Activated B cell treated with CpG ODN at 0.5 μM for 24 hours (primary cell): ENCODE measurements at places on chromosomes 4 and X. TPM values are rescaled to one million over a fixed set of nuclear protein-coding genes. Genes with fewer than 3 reads are reported as not detected.

DNA sequence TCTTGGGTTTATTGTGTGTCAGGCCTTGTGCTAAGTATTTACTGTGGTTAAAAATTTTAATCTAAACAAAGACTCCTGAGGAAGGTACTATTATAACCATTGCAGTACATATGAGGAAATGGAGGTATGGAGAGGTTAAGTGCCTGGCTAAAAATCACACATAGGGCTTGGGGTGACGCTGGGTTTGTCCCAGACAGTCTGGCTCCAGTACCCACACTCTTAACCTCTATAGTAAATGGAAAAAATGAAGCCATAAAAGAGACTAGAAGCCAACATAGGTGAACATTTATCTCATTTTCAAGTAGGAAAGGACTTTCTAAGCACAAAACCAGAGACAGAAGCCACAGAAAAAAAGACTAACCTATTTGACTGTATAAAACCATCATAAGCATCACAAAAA is 1.9 kb downstream of the FOXP3 start:
- H3K4me1 ChIP-seq = peaks cover 15% of the 10 kb centered on the region
- DNase-seq = no peak
- H3K27me3 ChIP-seq = no peaks in the 10 kb centered on the region
- no peaks in the 10 kb centered on the region for H3K36me3 ChIP-seq
- H3K4me3 ChIP-seq = no peak overlapping the region

Gene FOXR2
- total RNA-seq = not detected in 2 replicates

Gene TMPRSS11D
- not detected in 2 replicates for total RNA-seq

DNA sequence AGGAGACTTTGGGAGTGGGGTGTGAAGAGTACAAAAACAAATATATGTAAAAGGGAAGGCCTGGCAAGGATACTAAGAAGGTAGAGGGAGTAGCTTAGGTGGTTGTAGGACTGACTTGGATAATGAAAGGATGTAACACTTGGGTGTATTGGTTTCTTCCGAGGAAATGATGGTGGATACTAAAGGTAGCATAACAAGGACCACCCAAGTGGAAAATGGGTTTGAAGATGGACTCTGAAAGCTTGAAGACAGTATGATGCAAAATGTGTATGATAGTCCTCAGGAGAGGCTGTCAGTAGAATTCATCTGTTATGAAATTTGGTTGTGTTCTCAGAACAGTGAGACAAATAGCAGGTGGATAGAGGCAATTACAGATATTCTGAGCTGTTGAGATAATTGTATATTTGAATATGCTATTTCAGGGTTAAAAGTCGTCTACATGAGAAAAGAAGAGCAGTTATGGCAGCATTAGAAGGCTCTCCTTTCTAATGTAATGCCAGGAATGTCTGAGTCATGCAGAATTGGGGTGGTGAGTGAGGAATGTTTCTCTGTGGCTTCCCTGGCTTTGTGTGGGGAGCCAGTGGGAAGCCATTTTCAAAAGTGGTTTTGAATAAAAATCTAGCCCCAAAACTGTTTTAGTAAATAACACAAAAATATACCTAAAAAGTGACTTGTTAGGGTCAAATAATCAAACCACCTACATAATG is 75.6 kb downstream of the FHIP1A start:
- DNase-seq = no peak
- peaks cover 2% of the 10 kb centered on the region for H3K27me3 ChIP-seq
- H3K36me3 ChIP-seq = no peaks in the 10 kb centered on the region
- no peaks in the 10 kb centered on the region for H3K4me1 ChIP-seq
- H3K27ac ChIP-seq = no peak overlapping the region
- no peak overlapping the region for H3K4me3 ChIP-seq

DNA sequence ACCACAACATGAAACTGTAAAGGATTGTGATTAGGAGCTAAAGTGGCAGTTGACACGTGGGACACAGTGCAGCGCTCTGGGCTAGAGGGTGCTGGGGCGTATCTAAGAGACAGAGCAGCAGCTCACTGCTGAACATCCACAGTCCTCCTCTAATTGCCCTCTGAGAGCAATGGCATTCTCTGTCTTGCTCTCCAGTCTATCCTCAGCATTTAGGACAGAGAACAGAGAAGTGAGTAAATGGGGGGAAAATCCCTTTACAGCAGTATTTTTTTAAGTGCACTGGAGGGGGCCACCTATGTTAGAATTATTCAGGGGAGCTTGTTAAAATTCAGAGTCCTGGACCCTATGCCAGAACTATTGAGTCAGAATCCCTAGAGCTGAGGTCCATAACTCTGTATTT is 4.2 kb upstream of the TMEM154 start:
- peak overlapping the region; percentile 68 for H3K27ac ChIP-seq
- no peak overlapping the region for H3K4me3 ChIP-seq
- H3K4me1 ChIP-seq = peaks cover 47% of the 10 kb centered on the region
- no peak for DNase-seq
- H3K27me3 ChIP-seq = no peaks in the 10 kb centered on the region

DNA sequence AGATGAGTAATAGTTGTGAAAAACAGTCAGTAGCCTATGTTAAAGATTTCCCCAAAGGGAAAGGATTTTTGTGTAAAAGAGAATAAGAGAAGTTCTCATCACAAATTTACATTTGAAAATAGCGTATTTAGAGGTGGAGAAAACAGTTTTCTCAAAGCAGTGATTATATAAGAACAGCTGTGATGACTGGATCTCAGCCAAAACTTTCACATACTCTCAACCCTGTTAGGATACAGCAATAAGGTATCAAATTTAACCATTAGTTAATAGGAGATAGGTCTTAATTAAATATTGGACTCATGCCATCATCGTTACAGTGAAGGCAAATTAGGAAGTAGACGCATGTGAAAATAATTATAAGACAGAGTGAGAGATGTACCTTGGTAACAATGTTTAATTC is 622.7 kb downstream of the PCDH18 start:
- H3K27ac ChIP-seq = no peak overlapping the region
- no peak overlapping the region for H3K4me3 ChIP-seq
- no peak for DNase-seq
- H3K4me1 ChIP-seq = no peaks in the 10 kb centered on the region
- no peaks in the 10 kb centered on the region for H3K36me3 ChIP-seq

GRCh38 chr4:3867403-3868100 is 101.4 kb downstream of the ADRA2C start:
- no peak overlapping the region for H3K27ac ChIP-seq
- no peaks in the 10 kb centered on the region for H3K36me3 ChIP-seq
- H3K4me1 ChIP-seq = peaks cover 11% of the 10 kb centered on the region
- no peak for DNase-seq
- H3K27me3 ChIP-seq = peaks cover 41% of the 10 kb centered on the region
- no peak overlapping the region for H3K4me3 ChIP-seq

DNA sequence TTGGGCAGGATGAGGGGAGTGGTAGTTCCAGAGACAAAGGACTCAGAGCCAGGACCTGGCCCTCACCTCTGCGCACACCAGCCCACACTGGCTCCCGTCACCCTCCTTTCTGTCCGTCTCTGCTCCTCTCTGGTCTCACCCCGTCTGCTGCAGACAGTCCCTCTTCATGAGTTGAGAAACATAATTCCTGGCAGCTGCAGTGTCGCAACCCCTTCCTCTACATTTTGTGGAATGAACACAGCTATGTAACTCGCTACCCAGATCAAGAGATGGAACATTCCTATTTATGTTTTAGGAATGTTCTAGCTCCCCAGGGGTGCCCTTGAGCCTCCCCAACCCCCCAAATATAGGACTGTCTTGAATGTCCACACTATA is 59.3 kb downstream of the SHROOM2 start:
- no peaks in the 10 kb centered on the region for H3K4me1 ChIP-seq
- no peak for DNase-seq
- H3K4me3 ChIP-seq = no peak overlapping the region

Gene AWAT2
- total RNA-seq = not detected in 2 replicates

DNA sequence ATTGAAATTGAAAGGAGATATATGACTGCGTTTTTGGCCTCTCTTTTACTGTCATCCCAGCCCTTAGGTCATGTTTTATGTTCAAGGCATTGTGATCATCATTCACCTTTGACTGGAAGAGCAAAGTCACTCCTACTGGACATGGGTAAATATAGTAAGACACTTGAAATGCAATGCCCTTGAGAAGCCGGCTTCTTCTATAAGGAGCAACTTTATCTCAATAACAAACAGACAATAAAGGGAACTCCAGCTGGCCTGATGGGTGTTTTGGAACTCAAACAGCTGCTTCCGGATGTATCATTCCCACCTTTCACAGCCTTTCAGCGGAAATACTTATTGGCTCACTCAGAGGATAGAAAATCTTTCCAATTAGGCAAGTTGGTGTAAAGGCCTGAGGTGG is 65.1 kb upstream of the C4orf54 start:
- H3K4me1 ChIP-seq = no peaks in the 10 kb centered on the region
- DNase-seq = no peak
- no peaks in the 10 kb centered on the region for H3K36me3 ChIP-seq
- H3K4me3 ChIP-seq = no peak overlapping the region
- peaks cover 6% of the 10 kb centered on the region for H3K27me3 ChIP-seq

Gene DNAAF6
- total RNA-seq = not detected in 2 replicates

GRCh38 chr4:137032222-137032621 is 500.1 kb downstream of the PCDH18 start:
- no peak overlapping the region for H3K27ac ChIP-seq
- no peaks in the 10 kb centered on the region for H3K4me1 ChIP-seq
- no peak overlapping the region for H3K4me3 ChIP-seq

Gene NALF2
- 0.04 TPM in 1 of 2 replicates, not detected in the other for total RNA-seq

GRCh38 chrX:139826065-139827044 is 106.5 kb downstream of the ATP11C start:
- no peak overlapping the region for H3K4me3 ChIP-seq
- H3K4me1 ChIP-seq = peaks cover 11% of the 10 kb centered on the region
- no peak for DNase-seq
- H3K36me3 ChIP-seq = peaks cover 6% of the 10 kb centered on the region
